SJSA1 (cell line): ENCODE measurements at places on chromosomes 7 and 10. TPM values are rescaled to one million over a fixed set of nuclear protein-coding genes. Genes with fewer than 3 reads are reported as not detected.

DNA sequence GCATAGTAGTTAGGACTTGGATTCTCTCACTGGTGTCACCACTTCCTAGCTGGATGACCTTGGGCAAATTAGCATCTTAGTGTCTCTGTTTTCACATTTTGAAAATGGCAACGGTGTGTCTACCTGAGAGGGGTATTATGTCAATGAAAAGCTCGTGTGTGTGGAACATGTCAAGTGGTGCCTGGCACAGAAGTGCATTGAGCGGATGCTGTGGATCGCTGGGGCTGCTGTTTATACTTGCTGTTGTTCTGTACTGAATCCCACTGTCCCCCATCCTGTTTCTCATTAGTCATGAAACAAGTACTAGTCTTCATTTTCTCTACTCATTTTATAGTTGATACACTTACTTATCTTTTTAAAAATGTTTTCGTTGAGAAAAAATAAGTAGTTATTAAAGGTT lies 26.1 kb downstream of the RBM33 start:
- no peaks in the 10 kb centered on the region for H3K27me3 ChIP-seq
- peaks cover 85% of the 10 kb centered on the region for H3K4me1 ChIP-seq
- no peak overlapping the region for H3K4me3 ChIP-seq
- DNase-seq, result no peak

Gene WNT8B
- total RNA-seq, result not detected in 2 replicates

GRCh38 chr7:81560708-81561107 lies 209.1 kb downstream of the HGF start:
- no peak overlapping the region for H3K4me3 ChIP-seq
- no peaks in the 10 kb centered on the region for H3K4me1 ChIP-seq
- H3K27ac ChIP-seq, result no peak overlapping the region
- H3K36me3 ChIP-seq, result no peaks in the 10 kb centered on the region

DNA sequence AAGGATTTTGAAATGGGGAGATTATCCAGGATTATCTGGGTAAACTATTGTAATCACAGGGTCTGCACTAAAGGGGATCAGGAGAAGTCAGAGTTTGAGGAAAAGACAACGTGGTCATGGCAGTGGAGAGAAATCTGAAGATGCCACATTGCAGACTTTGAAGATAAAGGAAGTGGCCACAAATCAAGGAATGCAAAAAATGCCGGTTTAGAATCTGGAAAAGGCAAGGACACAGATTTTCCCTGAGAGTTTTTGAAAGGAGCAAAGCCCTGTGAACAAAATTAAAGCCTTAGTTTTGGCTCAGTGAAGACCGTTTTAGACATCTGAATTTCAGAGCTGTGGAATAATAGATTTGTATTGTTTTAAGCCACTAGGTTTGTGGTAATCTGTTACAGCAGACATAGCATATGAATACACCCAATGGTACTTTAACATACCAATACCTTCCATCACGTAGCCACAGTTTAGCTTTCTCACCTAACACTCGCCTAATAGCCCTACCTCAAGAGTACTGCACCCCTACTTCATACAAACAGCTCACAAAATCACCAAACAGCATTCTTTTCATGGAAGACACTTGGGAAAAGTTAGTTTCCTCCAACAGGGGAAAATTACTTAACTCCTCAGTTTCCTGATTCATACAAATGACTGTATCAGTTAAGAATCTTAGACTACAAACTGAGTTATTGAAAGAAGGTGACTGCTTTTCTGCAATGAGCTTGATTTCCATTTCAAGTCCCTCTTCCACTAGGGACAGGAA lies 446.5 kb downstream of the INHBA start:
- H3K27me3 ChIP-seq, result no peaks in the 10 kb centered on the region
- peaks cover 13% of the 10 kb centered on the region for H3K4me1 ChIP-seq
- no peak for DNase-seq

DNA sequence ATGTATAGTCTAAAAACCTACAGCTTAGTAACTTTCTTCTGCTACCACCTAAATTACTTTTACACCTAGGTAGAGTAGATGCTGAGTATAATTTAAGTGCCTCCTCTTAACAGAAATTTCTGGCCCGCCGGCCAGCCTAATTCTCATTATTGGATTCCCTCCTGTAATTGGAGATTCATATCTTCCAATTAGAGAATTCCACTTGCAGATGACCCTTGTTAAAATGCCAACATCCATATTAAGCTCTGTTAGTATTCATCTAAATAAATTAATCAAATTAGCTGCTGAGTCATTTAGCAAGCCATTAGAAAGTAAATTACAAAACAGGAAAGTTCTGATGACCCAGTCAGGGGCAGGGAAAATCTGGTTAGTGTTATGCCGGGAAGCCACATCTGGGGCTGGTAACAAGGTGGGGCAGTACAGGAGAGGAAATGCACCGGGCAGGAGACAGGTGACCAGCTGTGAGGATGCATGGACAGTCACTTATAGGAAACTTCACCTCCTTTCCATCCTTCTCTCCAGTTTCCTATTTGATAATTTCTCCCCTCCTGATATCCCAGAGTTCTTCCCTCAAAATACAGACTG lies 82.8 kb downstream of the ORC5 start:
- H3K4me3 ChIP-seq, result no peak overlapping the region
- H3K27ac ChIP-seq, result no peak overlapping the region
- no peaks in the 10 kb centered on the region for H3K4me1 ChIP-seq
- H3K36me3 ChIP-seq, result peaks cover 7% of the 10 kb centered on the region

- H3K4me3 ChIP-seq, result no peak overlapping the region
- DNase-seq, result no peak
- H3K4me1 ChIP-seq, result peaks cover 49% of the 10 kb centered on the region
- no peak overlapping the region for H3K27ac ChIP-seq
- no peaks in the 10 kb centered on the region for H3K36me3 ChIP-seq
Observed at GRCh38 chr10:110415809-110416208, 81.9 kb upstream of the DUSP5 start.

DNA sequence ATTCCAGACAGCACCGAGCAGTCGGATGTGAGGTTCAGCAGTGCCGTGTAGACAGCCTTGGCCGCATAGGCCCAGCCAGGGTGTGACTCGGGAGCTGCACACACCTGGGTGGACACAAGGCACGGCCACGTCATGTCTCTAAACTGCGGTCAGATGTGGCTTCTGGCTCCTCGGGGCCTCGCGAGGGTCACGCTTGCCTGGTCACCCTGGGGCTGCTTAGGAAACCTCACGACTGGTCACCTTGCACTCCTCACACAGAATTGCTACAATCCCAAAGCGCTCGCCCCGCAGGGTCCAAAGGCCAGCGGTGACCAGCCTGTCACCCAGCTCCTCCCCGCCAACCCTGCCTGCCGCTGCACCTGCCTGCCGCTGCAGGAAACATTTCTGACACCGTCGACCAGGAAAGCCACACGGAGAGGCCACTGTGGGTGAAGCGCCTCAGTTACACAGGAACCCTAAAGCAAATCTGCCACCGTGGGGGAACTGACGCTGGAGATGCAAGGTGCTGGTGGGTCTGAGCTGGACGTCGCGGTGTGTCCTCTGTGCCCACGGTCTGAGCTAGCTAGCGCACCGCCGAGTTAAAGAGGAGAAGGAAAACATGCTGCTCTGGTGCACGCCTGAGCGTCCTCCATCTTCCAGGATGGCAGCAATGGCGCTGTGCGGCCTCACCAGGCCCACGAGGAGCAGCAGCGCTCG lies 5.0 kb downstream of the GPER1 start:
- H3K4me3 ChIP-seq, result no peak overlapping the region
- no peak overlapping the region for H3K27ac ChIP-seq
